ENCODE measurements at places on chromosomes 13 and 19.

DNA sequence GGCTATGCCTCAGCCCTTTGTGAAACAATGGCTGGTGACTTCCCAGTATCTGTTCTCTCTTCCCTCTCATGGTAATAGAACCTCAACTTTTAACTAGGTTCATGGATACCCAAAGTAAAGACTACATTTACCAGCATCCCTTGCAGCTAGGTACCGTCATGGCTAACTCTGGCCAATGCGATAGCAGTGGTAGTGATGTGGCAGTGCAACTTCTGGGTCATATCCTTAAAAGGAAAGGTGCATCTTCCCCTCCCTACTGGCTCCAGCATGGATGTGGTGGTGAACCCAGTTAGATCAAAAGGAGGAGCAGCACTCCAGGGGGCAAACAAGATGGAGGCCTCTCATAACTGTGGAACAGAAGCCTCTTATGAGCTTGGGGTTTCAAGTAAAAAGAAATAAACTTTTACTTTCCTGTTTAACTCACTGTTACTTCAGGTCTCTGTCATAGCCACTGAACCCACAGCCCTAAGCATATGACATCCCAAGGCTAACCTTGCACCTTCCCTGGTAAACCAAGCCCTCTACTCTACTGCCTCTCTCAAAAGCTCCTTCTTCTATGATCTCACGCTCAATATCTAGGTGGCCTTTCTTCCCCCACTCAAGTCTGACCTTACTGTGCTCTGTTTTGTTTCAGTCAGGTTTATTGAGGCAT lies 104.4 kb downstream of the DOCK9 start:
- DNase-seq: no peak

DNA sequence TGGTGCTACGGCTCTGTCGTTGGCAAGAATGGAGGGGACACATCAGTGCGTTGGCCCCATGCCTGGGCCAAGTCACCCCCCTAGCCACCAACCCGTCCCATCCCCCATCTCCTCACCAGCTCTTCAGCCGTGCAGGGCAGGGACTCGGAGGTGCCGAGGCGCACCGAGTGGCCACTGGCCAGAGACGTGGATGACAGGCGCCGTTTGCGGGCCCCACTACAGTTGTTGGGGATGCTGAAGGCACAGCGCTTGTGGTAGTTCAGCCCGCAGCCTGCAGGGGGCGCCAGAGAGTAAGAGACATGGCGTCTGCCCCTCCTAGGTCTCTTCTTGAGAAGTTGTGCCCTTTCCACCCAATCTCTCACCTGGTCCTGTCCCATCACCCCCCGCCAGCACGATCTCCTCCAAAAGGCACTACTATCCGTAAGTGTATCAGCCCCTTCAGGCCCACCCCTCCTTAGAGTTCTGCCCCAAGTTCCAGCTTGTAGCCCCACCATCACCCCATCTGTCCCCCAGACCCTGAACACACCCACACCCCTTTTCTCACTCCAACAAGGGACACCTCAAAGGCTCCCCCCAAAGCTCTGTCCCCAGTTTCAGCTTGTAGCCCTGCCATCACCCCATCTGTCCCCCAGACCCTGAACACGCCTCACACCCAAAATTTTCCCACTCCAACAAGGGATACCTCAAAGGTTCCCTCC lies 12.4 kb downstream of the PRKD2 start:
- DNase-seq: peak; percentile 40

GRCh38 chr19:29665826-29666577 lies 741 bp downstream of the PLEKHF1 start:
- peak; percentile 85 for DNase-seq

- DNase-seq: peak; percentile 64
Observed at GRCh38 chr19:18251587-18252369, 22.5 kb downstream of the IQCN start.

DNA sequence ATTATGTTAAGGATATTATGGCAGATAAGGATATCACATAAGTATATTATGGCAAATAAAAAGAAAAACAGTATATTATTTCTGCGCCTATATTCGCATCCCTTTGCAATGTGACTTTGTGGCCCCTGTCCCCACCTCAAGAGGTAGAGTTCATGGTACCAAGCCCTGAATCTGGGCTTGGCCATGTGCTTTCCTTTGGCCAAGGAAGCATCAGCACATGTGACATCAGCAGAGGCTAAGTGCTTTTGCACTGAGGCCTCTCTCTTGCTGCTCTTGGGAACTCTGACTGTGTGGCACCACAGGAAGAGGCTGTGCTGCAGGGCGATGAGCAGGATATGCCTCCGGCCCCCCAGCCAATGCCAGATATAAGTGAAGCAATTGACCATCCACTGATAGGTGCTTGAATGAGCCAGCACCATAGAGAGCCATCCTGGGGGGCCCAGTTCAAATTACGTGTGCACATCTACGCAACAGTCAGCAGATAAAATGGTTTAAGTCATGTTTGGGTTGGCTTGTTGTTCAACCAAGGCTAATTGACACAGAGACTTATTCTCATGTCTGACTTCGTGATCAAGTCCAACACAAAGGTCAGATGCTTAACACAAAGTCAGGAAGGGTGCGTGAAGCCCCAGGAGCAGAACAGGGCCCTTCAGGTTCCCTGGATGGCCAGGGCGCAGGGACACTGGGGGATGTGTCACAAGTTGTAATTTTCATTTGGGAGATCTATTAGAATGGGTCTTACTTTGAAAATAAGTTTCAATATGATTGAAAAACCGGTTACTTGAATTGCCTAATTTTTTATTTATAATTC lies 173.3 kb downstream of the COL4A1 start:
- no peak for DNase-seq

- peak; percentile 28 for DNase-seq
Observed at GRCh38 chr19:52270266-52270885, 989 bp downstream of the ZNF766 start.

DNA sequence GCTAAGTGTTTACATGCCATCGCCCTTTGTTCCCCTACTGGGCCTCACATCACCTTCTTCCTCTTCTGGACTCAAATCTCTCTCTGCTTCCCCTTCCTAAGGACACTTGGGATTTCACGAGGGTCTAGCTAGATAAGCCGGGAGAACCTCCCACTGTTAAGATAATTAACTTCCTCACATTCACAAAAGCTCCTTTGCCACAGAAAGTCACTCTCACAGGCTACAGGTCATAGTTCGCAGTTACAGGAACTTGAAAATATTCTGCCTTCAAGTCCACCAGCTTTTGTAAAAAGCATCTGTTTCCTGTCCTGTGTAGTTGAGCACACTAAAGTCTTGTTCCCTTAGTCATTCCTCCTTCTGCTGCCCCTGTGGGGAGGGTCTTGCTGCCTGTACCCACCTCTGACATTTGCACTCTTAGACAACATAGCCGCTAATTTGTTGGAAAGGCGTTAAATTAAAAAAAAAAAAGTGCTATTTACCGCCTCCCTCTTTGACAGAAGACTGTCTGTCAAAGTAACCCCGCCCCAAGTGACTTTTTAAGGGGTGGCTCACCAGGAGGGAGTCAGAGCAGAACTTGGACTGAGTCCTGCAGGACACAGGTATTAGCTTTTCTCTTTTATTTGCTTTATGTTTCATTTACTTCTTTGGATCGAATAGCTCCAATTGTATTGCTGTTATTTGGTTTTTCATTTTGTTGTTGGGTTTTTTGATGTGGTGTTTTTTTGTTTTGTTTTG lies 26.8 kb upstream of the CEACAM21 start:
- no peak for DNase-seq

- peak; percentile 98 for DNase-seq
Observed at GRCh38 chr13:41694545-41695301, 237.4 kb downstream of the RGCC start.

DNA sequence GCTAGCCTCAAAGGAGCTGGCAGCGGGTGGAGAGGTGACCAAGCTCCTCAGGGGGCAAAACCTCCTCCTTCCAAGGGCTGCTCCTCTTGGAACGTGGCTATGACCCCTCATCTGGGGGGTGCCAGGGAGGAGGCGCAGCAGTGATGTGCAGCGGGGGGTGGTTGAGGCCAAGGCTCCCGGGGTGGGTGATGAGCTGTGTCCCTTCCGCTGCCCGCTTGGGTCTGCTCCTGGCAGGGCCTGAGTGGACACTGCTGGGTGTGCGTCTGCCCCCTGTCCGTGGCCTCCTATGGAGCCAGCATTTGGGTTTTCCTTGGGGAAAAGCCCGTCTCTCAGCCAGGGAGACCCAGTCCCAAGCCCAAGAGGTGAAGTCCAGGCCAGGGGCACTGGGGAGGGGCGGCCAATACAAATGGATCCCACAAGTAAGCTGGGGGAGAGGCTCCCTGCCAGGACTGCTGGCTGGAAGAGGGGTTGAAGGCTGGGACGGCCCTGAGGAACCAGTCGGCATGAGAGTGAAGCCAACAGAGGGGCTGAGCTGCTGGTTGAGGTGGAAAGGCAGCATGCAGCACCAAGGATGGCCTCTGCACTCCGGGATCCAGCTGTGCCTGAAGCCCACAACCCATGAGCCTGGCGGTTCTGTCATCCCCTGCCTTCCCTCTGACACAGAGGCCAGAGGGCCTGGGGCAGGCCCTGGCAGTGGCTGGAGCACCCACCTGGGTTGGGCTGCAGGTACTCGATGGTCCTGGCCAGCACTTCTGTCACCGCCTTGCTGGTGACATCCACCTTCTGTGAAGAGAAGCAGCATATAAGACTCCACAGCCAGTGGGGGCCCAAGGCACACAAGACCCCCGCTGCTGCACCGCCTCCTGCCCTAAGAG lies 22.7 kb downstream of the MPND start:
- no peak for DNase-seq

DNA sequence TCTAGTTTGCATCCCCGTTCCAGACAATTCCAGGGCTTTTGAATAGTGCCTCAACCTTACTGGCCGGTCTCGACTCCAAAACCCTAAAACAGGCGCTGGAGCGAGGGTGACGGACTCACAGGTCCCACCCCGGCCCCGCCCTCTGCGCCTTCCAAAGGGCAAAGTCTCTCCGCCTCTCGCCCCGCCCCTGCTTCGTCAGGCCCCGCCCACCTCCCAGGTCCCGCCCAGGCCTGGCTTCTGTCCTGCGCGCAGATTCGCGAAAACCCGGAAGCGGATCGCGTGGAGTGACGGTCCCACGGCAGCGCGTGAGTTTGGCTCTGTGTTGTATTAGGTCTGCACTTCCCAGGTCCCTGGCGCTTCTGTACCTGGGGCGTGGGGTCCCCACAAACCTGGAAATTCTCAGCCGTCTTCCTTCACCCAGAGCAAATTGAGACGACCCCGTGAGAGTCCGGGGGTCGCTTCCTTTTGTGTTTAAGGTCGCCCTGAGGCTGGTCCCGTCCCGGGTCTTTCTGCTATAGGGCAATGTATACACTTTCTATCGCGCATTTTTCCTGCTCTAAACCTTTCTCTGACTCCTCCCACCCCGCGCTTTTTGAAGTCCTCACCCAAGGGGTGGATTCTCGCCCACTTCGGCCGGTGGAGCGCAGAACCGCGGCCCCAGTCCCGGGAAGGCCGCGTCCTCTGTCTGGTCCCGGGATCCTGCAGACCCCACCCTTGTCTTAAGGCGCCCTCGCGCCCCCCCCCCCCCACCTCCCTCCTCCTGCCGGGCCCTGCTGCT lies at the start of gene ZNF813:
Gene ZNF813 (plus strand): TSS at position 249 of the 778 bp plus-strand sequence. CDS start 16,090 bp downstream, outside the sequence.
- DNase-seq: peak; percentile 75

DNA sequence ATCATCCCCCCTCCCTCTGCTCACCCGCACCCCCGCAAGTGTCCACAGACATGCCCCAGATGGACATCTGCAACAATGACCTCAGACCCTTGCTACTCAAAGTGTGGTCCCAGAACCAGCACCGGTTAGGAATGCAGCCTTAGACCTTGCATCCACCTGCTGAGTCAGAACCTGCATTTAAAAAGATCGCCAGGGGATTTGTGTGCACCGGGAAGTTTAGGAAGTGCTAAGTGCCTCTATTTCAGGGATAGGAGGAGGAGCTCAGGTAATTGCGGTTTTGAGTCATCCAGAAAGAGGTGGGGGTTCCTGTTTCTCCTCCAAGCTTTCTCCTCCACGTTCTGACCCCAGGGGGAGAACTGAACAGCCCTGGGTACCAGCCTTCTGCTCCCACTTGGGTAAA lies 46.2 kb downstream of the CACNA1A start:
- DNase-seq: no peak

DNA sequence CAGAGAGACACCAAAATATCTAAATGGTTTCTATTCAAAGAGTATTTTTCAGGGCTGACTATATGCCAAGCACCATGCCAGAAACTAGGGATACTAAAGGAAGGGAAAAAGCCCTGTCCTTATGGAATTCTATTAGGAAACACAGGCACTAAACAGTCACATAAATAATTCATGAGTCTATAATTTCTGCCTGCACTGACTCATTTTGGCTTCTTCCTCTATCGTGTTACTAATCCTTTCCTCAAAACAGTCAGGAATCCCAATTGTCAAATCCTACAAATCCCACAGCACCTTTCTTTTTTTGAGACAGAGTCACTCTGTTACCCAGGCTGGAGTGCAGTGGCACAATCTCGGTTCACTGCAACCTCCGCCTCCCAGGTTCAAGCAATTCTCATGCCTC lies 29.2 kb downstream of the XPO4 start:
- DNase-seq: peak; percentile 76

DNA sequence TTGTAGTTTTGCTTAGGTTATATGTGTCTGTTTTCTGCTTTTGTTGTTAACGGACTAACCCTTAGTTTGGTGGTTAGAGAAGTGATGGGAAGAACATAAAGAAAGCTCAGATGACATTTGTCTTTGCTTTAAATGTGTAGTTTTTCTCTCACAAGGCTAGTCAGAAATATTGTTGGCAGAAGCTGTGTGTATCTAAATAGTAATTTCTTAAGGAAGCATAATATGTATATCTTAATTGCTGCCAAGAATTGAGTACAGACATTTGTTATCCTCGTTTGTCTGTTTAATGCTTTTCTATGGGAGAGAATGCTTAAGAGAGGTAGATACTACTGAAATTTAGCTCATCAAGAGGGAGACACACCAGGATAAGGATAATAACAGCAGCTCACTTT lies 2.7 kb downstream of the RGCC start:
- no peak for DNase-seq

- DNase-seq: no peak
Observed at GRCh38 chr19:48413879-48414587, 20.6 kb downstream of the GRIN2D start.

DNA sequence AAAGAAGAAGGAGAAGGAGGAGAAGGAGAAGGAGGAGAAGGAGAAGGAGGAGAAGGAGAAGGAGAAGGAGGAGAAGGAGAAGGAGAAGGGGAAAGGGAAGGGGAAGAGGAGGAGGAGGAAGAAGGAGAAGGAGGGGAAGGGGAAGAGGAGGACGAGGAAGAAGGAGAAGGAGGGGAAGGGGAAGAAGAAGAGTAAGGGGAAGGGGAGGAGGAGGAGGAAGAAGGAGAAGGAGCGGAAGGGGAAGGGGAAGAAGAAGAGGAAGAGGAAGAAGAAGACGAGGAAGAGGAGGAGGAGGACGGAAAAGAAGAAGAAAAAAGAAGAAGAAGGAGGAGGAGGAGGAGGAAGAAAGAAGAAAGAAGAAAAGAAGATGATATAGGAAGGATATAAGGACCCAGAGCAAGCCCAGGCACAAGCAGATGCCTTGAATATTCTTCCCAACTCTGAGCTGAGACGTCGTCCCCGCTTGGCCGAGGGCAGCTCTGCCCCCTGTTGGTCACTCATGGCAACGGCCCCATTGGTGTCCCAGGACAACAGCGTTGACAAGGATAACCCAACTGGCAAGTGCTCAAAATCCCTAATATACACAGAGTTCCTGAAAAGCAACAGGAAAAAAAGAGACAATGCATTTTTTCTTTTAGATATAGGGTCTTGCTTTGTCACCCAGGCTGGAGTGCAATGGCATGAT lies 30.6 kb upstream of the IGSF23 start:
- DNase-seq: peak; percentile 31

- peak; percentile 69 for DNase-seq
Observed at GRCh38 chr13:110416131-110417025, 109.3 kb downstream of the COL4A2 start.
